A673 (cell line): ENCODE measurements at places on chromosomes 12 and 14. TPM values are rescaled to one million over a fixed set of nuclear protein-coding genes. Genes with fewer than 3 reads are reported as not detected.

DNA sequence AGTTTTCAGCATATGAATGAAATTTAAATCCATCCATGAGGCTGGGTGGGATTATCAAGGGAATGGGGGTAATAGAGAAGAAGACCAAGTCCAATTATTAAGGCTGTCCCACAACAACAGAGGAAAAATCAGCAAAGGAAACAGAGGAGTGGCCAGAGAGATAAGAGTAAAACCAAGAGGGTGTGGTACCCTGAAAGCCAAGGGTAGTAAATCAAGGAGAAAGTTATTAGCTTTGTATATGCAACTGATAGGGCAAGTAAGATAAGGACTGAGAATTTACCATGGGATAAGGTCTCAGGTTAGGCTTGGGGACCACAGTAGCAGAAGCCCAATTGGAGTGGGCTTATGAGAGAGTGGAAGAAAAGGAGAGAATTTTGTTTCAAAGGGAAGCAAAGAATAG lies 134.5 kb downstream of the NUAK1 start:
- no peak overlapping the region for H3K4me3 ChIP-seq
- no peaks in the 10 kb centered on the region for H3K36me3 ChIP-seq
- no peak overlapping the region for H3K27ac ChIP-seq
- peaks cover 5% of the 10 kb centered on the region for H3K27me3 ChIP-seq
- no peaks in the 10 kb centered on the region for H3K4me1 ChIP-seq

The OVCH1 gene
- total RNA-seq: 0.09 TPM in 1 of 2 replicates, not detected in the other

DNA sequence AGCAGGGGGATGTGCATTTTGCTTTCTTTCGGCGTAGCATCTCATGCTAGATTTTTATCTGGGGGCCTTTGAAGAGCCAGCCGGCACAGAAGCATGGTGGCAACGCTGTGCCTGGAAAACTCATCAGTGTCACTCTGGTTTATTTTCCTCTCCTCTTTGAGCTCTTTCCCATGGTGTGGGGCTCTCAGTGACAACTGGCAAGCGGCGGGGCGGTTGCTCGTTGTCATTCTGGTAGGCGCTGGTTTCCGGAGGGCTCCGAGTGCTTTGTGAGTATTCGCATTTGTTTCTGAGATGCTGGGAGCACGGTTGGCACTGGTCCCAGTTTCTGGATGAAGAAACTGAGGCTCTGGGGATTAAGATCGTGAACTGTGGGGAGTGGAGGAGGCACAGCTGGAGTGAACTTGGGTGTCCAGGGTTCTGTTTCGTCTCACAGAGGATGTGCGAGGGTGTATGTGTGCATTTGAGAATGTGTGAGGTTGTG lies 23.3 kb downstream of the TPCN1 start:
- H3K4me3 ChIP-seq: peak overlapping the region; percentile 0
- DNase-seq: peak; percentile 86
- H3K4me1 ChIP-seq: peaks cover 49% of the 10 kb centered on the region
- no peaks in the 10 kb centered on the region for H3K36me3 ChIP-seq
- H3K27me3 ChIP-seq: no peaks in the 10 kb centered on the region
- H3K27ac ChIP-seq: peak overlapping the region; percentile 91

GRCh38 chr12:124111006-124111405 lies 138.0 kb downstream of the ZNF664 start:
- no peaks in the 10 kb centered on the region for H3K36me3 ChIP-seq
- no peaks in the 10 kb centered on the region for H3K27me3 ChIP-seq
- no peak overlapping the region for H3K4me3 ChIP-seq

GRCh38 chr12:1405619-1406018 lies 188.8 kb downstream of the FBXL14 start:
- DNase-seq: no peak
- H3K27ac ChIP-seq: no peak overlapping the region
- H3K36me3 ChIP-seq: peaks cover 3% of the 10 kb centered on the region
- H3K4me1 ChIP-seq: no peaks in the 10 kb centered on the region
- H3K4me3 ChIP-seq: no peak overlapping the region
- H3K27me3 ChIP-seq: no peaks in the 10 kb centered on the region

- H3K4me1 ChIP-seq: peaks cover 38% of the 10 kb centered on the region
- peak overlapping the region; percentile 86 for H3K4me3 ChIP-seq
- H3K36me3 ChIP-seq: peaks cover 71% of the 10 kb centered on the region
- peak overlapping the region; percentile 90 for H3K27ac ChIP-seq
Observed at GRCh38 chr14:23070262-23071129, 13.2 kb upstream of the CDH24 start.

The SENP1 gene
- 39.4 and 41.6 TPM in 2 replicates for total RNA-seq

DNA sequence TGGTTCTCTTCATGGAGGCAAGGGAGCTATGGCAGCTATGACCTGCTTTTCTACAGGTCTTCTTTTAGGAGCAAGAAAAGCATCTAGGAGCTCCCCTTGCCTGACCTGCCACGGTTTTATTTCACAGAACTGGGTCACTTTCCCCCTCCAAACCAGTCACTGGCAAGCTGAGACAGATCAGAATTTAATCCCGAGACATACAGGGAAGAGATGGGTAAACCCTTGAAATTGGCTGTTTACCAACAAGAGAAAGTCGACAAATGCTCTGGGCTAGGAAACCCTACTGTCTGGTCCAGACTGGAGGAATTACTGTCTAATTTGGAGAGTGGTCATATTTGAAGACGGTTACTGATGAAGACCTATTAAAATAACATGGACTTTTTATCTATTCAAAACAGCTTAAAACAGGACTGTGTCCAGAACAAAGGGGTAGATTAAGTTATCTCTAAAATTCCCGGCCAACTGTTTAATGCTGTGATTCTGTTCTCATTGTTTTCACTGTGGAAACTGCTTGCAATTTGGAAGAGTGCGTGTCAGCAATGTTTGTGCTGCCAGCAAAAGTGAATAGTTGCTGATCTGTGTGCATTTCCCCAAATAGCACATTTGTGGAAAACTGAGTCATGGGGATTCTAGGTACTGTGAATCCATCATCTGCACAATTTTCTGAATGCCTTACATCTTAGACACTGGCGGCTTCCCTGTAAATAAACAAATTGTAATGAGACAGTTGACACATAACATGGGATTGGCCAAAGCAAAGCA lies 73.4 kb upstream of the EEA1 start:
- H3K27me3 ChIP-seq: no peaks in the 10 kb centered on the region
- DNase-seq: no peak
- no peak overlapping the region for H3K27ac ChIP-seq
- H3K36me3 ChIP-seq: no peaks in the 10 kb centered on the region
